HuH-7.5 (cell line): ENCODE measurements at places on chromosomes 5 and 9.

DNA sequence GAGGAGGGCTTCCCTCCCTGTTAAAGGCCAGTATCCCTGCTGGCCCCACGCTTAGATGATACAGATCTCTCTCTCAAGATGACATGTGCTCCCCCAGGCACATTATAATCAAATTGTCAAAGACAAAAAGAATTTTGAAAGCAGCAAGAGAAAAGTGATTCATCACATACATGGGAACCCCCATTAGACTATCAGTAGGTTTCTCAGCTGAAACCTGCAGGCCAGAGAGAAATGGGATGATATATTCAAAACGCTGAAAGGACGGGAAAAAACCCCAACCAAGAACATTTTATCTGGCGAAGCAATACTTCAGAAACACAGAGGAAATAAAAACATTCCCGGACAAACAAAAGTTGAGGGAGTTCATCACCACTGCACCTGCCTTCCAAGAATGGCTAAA, 78.7 kb downstream of the CAMSAP1 start:
- no peak for DNase-seq

DNA sequence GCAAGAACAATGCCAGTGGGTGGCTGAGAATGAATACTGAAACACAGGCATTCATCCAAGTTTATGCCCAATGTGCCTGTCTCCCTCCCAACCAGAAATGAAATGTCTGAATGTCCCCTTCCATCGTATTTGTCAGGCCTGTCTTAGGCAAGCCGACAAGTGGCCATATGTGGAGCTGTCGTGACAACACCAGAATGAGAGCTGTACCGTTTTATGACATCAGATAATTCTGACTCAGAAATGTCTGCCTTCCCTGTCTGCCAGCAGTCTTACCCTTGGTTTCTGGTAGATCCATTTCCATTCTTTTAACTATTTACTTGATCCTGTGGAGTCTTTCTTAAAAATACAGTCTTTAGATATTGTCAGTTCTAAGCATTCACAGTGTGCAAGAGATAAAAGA, 211.8 kb downstream of the NR3C1 start:
- DNase-seq, result no peak

GRCh38 chr5:151795426-151795825, 23.7 kb downstream of the G3BP1 start:
- DNase-seq, result no peak

DNA sequence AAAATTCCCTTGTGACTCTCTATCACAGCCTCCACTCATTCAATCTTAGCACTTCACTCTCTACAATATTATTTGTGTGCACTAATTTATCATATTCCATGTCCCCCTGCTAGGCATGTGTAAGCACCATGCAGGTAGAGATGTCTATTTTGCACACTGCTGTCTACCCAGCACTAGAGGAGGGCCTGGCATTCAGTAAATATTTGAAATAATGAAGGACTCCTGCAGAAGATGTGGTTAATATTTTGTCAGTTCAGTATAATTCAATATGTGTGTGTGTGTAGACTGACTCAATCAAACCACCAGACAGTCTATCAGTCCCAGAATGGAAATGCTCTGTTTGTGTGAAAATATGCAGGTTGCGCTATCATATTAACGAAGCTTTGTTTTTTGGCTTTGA, 313.6 kb upstream of the CDH6 start:
- DNase-seq, result no peak

DNA sequence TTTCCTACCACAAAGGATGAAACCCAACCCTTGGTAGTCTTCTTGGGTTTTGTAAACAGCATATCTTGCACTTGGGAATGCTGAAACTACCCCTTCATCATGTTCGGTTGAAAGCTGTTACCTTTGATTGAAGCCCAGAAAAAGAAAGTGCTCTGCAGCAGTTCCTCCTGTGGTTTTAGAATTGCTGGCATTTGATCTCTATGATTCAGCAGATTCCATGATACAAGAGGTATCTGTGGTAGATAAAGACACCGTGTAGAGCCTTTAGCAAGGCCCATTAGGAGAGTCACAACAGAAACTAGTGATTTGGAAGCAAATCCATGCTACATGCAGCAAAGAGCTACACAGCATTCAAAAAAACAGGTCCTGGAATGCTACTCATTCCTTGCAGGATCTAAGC, 557.0 kb downstream of the TLE1 start:
- no peak for DNase-seq

- DNase-seq, result no peak
These were observed 30.4 kb upstream of the NOTCH1 start for GRCh38 chr9:136576269-136576626.

DNA sequence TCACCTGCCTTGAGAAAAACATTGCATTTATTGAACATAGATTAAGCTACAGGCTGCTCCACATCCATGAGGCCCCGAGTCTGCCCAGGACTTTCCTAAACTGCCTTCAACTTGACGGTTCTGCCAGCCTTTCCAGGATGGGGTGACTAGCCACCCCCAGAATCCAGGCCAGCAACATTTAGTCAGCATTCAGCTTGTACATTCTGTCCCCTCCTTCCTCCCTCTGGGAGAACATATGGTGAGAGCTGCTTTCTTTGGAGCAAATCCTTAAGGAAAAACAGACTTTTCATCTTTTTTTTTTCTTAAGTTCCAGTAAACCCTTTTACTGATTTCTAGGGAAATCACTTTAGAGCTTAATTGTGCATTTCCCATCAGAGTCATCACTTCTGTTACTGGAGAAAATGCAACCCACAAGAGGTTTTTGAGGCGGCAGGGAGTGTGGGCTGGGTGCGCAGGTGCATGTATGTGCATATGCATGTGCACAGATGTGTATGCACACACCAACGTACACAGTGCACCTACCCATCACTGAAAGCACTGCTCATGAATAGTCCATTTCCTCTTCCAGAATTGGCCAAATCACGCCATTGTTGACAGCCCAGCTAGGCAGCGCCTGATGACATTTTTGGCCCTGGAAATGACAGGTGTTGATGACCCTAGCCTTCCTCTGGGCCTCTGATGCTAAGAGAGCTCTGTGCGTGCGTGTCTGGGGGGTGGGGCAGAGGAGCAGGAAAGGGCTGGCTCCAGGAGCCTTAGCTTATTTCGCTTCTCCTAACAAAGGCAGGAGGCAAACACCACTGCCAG, 145.6 kb downstream of the HSD17B3 start:
- no peak for DNase-seq

- no peak for DNase-seq
These were observed at the start of gene DMRT3 for GRCh38 chr9:976258-976942. TSS of gene DMRT3 (plus strand) at chr9:976655. CDS start at chr9:977002, 347 bp downstream.

DNA sequence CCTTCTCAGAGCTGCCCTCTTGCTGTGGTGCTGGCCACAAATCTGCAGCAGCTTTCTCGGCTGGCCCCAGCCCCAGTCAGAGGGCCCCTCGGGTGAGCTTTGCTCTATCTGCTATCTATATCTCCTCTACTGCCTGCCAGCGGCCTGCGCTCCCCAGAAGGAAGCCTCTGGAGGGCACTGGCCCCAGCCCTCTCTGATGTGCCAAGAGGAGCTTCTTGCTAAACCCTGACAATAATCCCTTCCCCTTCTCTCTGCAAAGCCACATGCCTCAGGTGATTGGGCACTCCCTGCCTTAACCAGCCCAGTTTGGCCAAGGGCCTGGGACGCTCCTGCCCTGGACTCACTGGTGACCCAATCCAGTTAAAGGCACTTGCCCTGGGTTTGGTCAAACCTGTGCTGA, 42.7 kb downstream of the CAMK2A start:
- no peak for DNase-seq

- DNase-seq, result no peak
These were observed 91.5 kb upstream of the NFIL3 start for GRCh38 chr9:91515074-91515687.

DNA sequence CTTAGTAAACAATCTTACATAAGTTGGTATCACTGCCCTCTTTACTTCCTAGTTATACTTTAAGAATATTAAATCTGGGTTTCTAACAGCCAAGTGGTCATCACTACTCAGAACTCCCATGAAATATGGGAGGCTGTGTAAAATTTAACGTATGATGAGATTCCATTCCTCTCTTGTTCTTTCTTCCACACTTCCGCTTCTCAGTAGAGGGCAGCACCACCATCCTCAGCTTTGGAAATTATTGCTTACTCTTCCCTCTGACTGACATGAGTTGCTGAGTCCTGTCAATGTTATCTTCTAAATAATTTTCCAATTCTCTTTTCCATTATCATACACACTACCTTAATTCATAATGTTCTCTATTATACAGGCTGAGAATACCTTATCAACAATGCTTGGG, 194.0 kb downstream of the RFX3 start:
- DNase-seq, result peak; percentile 2

- DNase-seq, result no peak
These were observed 8.4 kb downstream of the NR2F1 start for GRCh38 chr5:93591323-93591945.

- DNase-seq, result no peak
These were observed 628.3 kb downstream of the DNAH5 start for GRCh38 chr5:13316176-13316575.

- no peak for DNase-seq
These were observed 38.3 kb upstream of the FBXL17 start for GRCh38 chr5:108420158-108420557.

- DNase-seq, result no peak
These were observed 188.1 kb downstream of the TRPM3 start for GRCh38 chr9:70933321-70933720.

GRCh38 chr5:176540476-176540899, 3.3 kb upstream of the RNF44 start:
- DNase-seq, result no peak

GRCh38 chr5:120690621-120691407, 226.7 kb downstream of the PRR16 start:
- no peak for DNase-seq

GRCh38 chr5:16037121-16037845, 142.3 kb downstream of the MARCHF11 start:
- no peak for DNase-seq

GRCh38 chr9:79858508-79858907, 286.7 kb downstream of the TLE4 start:
- DNase-seq, result no peak

DNA sequence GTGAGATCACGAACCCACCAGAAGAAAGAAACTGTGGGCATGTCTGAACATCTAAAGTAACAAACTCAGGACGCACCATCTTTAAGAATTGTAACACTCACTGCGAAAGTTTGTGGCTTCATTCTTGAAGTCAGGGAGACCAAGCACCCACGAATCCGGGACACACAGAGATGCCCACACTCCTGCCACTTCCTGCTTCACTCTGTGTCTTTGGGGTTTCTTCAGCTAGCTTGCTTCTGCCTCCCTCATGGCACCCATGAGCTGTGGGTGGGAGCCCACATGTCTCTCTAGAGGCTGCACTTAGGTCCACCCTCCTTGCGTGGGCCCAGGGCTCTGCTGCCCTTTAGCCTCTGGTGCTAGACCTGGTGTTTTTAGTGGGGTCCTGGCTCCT, 61.2 kb upstream of the CNOT6 start:
- no peak for DNase-seq

GRCh38 chr9:134532084-134532483, 109.5 kb upstream of the COL5A1 start:
- no peak for DNase-seq

GRCh38 chr5:98585661-98586310, 187.7 kb upstream of the RGMB start:
- no peak for DNase-seq

- no peak for DNase-seq
These were observed 63.4 kb downstream of the DENND1A start for GRCh38 chr9:123866497-123866896.

DNA sequence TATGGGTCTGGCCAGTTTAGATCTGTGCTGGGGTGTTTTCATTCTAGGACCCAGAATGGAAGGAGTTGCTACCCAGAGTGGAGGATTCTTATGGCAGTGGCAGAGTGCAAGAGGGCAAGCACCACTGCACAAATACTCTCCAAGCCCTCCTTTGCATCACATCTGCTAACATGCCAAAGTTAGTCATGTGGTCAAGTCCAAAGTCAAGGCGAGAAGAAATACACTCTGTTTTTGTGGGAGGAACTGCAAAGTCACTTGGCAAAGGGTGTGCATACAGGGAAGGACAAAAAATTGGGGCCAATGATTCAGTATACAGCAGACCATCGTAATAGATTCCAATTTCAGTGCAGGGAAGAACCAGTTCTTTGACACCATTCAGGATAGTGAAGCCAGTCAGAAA, 43.9 kb upstream of the HMGCS1 start:
- DNase-seq, result no peak

- DNase-seq, result no peak
These were observed 7.8 kb upstream of the ANKH start for GRCh38 chr5:14879393-14879792.

- no peak for DNase-seq
These were observed 19.8 kb downstream of the ABL1 start for GRCh38 chr9:130854835-130855234.

GRCh38 chr5:116572350-116573278, 2.0 kb downstream of the SEMA6A start:
- peak; percentile 45 for DNase-seq

DNA sequence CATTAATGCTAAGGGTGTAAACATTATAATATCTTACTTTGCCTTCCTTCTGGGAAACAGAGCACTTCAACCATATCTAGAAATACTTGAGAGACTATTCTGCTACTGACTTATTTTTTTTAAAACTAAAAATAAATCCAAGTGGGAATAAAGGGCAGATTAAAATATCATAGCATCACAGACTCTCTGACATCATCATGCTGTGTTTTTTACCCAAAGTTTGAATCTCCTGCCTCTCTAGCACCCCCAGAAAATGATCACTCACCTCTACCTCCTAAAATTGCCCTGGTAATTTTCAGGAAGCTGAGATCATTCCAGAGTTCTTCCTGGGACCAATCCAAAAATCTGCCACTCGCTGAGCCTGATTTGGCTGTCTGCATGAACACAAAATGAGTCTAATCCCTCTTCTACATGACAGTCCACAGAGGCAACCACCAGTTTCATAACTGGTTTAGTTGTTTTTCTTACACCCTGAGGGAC, 813.8 kb upstream of the DMAC1 start:
- no peak for DNase-seq

DNA sequence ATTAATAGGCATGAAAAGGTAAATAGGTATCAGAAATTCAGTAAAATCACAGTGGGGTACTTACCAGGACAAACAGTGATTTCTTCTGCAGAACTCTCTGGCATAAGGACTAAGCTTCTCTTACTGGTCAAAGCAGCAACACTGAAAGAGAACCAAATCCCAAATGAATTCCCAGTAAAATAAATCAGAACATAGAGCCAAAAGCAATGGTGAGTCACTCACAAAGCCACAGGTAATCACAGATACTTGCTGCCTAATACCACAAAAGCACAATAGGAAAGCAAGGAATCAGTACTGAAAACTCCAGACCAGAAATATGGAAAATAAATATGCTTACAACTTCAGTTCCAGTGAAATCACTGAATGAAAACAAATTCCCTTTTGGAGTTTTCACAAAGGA, 50.7 kb downstream of the UIMC1 start:
- no peak for DNase-seq

- DNase-seq, result no peak
These were observed 131.0 kb downstream of the ADAMTS16 start for GRCh38 chr5:5270958-5271785.

- DNase-seq, result no peak
These were observed 73.5 kb upstream of the ANKRD55 start for GRCh38 chr5:56306433-56307150.

DNA sequence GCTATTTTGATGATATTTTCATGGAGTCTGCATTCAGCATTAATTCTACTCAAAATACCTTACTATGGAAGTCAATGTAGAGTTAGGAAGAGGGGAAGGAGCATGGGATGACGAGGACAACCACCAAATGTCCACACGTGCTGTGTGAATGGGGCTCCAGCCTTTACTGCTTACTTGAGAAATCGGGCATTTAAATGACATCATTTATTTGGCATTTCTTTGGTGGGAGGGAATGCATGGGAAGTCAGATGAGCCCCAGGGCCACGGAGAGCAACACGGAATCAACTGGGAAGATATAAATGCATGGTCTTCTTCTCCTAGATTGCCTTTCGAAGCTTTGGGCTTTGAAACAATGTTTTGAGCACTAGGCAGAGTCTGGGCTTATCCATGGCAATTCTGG, 458.5 kb upstream of the KLF4 start:
- no peak for DNase-seq
